Germinal center (tissue), 1 donor: ENCODE measurements at places on chromosomes 11 and 22.

DNA sequence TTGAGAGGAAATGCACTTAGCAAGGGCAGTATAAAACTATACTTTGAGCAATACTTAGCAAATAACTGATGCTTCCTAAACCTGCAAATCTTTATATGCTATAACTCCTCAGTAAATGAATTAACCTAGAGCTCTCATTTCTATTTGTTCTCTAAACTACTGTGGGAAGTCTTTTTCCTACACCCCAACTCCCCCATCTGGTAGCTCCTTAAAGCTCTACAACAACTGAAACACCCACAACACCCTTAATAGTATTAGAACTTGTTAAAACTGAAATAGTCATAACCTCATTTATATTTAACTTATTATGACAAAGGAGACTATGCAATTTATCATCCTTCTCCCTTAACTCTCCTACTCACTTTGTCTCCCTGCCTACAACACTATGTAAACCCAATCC lies 43.4 kb downstream of the GUCY1A2 start:
- DNase-seq, result no peak

DNA sequence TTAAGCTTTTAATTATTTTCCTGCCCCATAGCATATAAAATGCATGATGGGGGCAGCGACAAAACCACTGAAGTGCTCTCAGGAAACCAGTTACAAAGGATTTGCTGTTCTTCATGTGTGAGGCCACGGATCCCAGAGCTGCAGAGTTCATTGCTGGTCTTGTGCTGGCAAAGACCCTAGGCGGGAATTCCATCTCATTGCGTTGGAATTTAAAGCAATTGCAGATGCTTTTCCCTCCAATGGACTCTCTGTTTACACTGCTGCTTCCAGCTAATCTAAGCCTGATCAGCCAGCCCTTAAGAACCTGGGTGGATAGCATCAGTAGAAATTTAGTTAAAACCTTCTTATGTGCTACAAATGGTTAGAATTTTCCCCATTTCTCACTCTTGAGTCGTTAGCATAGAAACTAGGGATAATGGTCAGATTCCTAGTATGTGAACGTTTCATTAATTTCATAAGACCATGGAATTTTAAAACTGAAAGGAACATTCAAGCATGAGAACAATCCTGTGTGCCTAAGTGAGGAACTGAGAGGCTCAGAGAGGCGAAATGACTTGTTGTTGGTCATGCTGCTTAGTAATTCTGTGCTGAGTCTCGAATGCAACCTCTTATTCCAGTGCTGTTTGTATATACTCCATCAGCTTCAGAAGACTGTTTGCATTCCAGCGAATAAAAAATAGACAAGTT lies 36.1 kb upstream of the ADSL start:
- DNase-seq, result no peak

DNA sequence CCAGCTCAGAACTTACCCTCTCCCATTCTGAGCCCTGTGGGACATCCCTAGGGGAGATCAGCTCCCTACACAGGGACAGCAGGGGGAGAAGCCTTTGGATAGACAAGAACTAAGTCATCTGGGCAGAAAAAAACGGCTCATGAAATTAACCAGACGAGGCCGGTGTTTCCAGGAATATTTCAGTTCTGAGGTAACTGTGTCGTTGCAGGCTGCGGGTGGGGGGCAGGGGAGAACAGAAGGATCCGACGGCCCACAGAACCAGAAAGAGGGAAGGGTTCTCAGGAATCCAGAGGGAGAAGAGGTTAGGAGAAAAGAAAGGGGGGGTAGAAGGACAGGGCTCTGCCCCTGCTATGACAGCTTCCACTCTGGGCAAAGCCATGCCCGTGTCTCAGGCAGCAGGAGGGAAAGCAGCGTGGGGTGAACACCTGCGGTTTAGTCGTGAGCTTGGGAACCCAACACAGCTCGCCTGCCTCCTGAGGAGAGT lies 3.6 kb downstream of the CLCF1 start:
- no peak for DNase-seq

DNA sequence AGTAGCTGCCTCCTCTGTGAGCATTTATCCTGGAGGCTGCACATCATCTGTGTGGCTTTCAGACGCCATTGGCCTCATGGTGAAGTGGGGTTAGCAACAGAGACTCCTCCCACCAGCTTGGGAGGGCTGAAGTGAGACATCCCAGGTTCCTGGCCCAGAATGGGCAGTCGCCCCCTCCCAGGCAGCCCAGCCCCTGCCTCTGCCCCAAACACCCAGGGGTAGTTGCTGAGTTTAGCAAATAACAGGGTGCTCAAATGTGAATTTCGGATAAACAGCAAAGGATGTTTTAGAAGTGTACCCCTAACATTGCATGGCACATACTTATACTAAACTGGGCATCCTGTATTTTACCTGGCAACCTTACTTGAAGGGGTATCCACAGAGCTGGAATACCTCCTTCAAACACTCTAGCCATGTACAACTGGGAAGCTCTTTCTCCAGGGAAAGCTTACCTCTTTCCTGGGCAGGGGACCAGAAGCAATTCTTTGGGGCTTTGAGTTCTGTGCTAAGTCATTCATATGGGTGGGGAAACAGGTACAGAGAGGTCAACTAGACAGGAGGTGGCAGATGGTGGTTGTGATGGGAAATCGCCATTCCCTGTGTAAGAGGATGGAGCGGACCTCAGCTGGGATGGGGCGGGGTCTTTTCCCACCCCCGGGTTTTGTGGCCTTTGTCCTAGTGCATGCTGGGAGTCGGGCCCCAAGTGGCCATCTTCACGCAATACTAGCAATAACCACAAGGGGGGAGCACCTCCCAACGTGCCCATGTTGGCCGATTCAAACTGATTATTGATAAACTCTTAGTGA lies 19.3 kb downstream of the MTFP1 start:
- peak; percentile 85 for DNase-seq

DNA sequence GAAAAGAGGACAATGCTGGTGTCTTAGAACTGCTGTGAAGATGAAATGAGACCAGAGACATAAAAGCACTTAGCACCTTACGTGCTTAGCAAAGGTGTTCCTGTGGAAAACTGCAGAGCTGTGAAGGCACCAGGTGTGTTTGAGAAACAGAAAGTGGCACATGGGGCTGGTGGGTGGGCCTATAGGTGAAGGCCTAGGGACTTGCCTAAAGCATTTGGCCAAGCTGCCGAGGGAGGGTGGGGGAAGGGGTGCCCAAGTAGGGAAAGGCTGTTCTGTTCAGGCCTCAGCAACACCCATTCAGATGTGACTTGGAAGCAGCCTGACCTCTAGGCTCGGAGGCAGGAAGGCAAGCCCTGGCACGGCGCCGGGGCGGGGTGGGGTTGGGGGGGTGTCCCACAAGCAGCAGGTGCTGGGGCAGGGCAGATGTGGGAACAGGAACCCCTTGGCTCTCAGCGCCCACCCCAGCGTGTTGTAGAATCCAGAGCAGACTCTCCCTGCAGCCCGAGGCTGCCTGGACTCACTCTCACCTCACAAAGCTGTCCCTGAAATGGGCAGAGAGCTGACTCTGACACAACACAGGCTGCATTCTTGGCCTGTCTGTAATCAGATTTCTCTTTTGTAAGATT lies 366.7 kb upstream of the NARS2 start:
- DNase-seq, result no peak

DNA sequence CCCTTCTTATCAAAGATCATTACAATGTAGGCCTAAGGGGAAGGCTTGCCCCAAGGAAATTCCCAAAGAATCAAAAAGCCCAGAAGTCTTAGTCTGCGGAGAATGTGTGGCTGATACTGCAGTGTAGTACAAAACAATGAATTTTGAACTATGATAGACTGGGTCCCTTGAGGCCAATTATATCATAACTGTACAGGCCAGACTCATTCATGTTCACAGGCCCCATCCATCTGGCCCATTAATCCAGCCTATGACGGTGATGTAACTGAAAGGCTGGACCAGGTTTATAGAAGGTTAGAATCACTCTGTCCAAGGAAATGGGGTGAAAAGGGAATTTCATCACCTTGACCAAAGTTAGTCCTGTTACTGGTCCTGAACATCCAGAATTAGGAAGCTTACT lies 35.2 kb downstream of the IGLL1 start:
- no peak for DNase-seq

DNA sequence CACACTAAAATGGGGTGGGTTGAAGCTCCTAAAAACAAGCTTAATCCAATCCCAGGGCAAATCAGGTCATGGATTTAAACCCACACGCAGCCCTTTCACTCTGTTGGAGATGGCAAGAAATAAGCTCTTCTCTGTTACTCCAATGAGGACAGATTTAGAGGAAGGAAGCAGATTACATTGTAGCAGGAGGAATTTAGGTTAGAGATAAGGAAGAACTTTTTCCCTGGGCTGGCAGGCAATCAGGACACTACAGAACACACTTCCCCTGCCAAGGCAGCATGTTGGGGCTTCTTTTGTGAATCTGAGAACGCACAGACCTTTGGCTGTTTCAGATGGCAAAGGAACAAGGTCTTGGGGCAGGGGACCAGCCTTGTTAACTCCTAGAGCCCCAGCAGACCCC lies 46.2 kb downstream of the C11orf58 start:
- no peak for DNase-seq
